NB4 (cell line): ENCODE measurements at places on chromosomes 2 and 18.
A peak's percentile ranks its signal among the peaks of the same experiment; 100 is the strongest.

DNA sequence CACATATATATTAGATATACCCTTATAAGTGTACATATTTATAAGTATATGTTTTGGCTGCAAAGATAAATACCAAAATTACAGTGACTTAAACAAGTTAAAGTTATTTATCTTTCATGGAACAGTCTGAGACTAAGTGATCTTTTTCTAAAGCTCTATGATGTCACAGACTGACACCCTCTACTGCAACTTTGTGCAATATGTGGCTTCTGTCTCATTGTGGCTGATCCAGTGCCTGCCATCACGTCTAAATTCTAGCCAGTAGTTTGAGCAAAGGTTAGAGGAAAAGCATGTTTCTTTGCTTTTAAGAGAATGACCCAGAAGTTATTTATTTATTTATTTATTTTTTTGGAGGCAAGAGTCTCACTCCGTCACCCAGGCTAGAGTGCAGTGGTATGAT is 13.8 kb upstream of the GATA6 start:
- no peak for DNase-seq

DNA sequence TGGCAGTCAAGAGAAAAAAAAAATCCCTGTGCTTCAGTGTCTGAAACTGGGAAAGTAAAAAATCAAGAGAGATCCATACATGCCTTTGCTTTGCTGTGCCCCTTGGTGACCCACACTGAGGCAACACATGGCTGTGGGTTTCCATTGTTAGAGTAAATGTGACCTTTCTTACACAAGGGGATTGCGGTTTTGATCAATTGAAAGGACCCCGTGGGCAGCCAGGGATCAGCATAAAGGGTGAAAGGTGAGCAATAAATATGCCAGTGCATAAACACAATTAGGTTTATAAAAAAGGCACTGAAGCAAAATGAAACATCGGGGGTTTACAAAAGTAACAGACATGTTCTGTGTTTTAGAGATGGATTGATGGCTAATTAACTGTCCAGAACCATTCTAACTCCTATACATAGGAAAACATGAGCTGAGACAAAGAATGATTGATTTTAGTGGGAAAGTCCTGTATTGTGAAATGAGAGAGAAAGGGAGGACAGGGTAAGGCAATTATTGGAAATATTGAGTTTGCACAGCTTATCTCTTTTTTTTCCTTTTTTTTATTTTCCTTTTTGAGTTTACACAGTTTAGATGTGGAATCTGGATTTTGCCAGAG is 40.7 kb upstream of the BBS5 start:
- DNase-seq = no peak

- DNase-seq = no peak
Observed at GRCh38 chr2:36952748-36953197, 13.6 kb downstream of the STRN start.

DNA sequence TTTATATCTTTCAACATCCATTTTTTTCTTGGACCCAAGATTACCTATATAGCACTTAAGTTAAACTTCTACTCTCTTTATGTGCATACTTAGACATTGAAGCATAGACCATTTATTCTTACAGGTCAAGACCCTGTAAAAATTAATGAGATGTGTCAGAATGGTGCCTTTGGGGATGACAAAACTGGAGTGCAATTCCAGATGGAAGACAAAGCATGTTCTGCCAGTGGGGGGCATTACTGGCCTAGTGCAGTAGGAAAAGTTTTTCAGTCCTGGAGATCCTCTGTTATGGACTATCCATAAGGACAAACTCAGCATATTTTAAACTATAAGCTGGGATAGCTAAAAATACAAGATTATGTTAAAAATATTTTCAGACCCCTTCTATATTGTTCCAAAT is 57.8 kb upstream of the MMADHC start:
- no peak for DNase-seq

GRCh38 chr2:107543793-107544192 is 282.9 kb upstream of the RGPD4 start:
- DNase-seq = no peak

GRCh38 chr18:2970772-2971659 is 41.9 kb downstream of the LPIN2 start:
- DNase-seq = peak; percentile 87

DNA sequence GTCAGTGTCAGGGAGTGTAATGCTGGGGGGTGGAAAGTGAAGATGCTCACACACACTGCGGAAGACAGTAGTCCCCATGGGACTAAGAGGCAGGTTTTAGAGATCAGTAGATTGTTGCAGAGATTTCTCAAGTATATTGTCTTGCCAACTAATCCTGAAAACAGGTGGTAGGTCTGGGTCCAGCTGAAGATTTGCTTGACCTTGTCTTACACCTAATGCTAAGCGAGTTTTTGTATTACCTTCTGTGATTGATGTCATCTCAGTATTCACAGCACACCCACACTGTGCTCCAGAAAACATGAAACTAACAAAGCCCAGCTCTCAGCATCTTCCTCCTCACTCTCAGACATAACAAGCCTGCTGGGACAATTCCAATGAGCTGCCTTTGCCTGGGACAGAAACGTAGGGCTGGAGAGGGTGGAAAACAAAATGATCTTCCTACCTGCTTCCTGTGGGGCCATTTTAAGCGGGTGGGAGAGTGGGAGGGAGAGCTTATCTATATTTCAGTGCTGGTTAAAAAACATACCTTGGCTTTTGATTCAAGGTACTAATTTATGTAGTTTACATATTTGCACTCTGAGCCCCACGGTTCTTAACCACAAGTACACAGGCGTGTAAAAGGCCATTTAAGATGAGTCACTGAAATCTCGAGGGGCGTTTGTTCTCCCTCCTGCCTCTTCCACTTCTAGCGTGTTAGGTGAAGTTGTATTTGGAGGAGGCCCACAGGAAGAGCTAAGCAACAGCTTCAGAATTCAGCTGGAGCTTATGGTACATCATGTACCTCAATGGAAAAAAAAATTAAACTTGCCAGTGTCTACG is 23.1 kb upstream of the RBMS1 start:
- DNase-seq = peak; percentile 67

DNA sequence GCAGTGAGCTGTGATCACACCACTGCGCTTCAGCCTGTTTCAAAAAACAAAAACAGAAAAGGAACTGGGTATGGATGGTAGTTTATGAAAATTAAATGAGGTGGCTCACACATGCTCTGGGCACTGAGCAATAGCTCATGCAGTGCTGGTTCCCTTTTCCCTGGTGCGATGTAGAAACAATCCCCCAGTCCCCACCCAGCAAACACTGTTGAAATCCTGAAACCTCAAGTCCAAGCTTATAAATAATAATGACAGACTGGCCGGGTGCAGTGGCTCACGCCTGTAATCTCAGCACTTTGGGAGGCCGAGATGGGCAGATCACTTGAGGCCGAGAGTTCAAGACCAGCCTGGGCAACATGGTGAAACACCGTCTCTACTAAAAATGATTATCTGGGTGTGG is 55.4 kb upstream of the SMAD2 start:
- DNase-seq = peak; percentile 91

DNA sequence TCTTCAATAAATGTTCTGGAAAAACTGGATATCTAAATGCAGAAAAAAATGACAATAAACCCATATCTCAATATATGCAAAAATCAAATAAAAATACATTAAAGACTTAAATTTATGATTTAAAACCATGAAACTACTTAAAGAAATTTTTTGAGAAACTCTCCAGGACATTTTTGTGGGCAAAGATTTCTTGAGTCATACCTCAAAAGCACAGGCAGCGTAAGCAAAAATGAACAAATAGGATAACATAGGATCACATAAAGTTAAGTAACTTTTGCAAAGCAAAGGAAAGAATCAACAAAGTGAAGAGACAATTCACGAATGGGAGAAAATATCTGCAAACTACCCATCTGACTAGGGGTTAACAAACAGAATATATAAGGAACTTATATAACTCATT is 1545.5 kb downstream of the SUCLG1 start:
- DNase-seq = no peak

DNA sequence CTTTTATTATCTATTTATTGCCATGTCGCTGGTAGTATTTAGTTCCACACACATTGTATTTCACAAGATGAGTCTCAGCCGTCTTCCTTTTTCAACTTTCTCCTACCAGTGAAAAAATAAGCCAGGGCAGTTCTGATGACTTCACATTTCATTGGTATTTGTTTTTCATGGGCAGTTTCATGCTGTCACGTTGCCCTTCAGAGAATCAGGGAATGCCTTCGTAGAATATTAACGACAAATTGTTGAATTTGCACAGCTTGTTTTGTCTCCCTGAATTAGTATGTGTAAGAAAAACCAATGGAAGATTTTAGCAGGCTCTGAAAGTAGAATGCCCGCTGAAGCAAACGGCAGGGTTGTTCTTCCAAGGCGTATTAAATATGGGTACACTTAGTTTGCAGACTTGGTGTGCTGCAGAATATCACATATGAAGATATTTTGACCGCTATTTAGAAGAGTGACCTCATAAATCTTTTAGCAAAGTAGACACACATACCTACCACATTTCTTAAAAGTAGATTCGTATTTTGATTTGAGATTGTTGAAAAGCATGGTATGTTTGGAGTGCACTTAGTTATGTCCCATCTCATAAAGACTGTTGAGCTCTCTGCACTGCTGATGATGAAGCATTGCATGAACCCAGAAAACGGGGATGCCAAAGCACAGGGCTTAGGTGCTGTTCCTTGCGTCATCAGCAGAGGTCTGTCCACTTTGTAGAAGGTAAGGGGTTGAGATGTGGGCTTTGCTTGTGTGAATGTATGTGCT is 2.9 kb downstream of the NEDD4L start:
- DNase-seq = no peak

GRCh38 chr2:143142598-143142997 is 13.4 kb downstream of the ARHGAP15 start:
- peak; percentile 62 for DNase-seq

GRCh38 chr2:219633276-219634065 is 6.0 kb downstream of the SLC4A3 start:
- no peak for DNase-seq

DNA sequence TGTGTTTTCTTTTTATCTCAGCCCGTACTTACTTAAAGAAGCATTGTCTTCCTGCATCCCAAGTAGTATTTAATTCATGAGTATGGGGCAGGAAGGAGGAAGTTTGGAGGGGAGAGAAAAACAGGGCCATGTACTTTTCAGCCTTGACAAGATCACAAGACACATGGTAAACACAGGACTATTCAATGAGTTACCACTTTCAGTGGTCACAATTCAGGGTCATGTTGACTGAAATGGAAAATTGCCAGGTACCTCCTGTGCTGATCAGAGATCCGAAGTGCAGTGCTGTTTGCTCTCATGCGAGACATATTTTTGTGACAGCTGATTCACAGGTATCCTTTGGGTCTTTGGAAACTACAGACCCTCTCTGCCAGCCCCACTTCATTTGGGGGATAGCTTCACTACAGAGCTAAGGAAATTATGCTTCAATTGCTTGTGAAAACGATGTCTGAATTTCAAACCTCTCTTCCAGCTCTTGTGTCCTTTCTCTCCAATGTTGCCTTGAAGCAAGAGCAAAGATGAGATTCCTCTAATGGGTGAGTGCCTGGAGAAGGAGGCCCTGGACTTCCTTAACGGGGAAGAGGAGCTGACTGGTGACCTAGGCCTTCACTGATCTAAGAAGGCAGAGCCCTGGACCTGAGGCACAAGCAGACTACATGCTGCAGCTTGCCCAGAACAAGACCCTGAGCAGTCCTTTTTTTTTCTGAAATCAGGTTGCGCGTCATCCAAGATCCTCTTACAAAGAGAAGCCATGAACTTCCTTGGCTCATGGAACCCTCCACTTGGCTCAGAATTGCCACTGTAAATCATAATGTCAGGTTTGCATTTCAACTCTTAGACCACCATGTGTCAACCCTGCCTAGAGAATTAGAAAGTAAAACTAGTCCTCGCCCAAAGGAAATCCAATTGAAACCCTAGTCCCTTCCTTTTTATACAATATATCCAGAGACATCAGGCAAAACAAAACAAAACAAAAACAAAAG is 44.1 kb downstream of the EVA1A start:
- DNase-seq = no peak

DNA sequence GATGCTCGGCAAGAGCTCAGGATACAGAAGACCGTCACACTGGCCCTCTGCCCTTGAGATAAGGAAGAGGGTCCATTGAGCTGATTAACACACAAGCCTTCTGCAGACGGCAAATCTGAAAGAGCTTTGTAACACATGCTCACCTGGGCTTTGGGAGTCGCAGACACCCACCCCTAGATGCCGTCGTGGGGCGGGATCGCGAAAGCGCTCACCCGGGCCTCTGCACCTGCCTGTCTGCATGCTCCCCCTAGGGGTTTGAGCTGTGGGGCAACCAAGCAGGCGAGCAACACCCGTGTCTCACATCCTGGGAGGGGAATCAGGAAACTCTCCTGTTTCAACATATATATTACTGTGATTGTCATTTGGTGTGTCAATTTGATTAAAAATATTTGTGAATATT is 99.8 kb upstream of the KCNH7 start:
- no peak for DNase-seq

- DNase-seq = no peak
Observed at GRCh38 chr18:26357960-26358359, 131.7 kb downstream of the TAF4B start.

- peak; percentile 64 for DNase-seq
Observed at GRCh38 chr18:76530846-76531245, 35.8 kb upstream of the ZNF516 start.

GRCh38 chr2:188956961-188957360 is 17.2 kb upstream of the COL3A1 start:
- no peak for DNase-seq

GRCh38 chr2:161161074-161161706 is 962 bp downstream of the TANK start:
- no peak for DNase-seq

- no peak for DNase-seq
Observed at GRCh38 chr2:173654161-173654895, 299.7 kb downstream of the CDCA7 start.

- no peak for DNase-seq
Observed at GRCh38 chr2:237485304-237485703, 1.7 kb upstream of the MLPH start.

GRCh38 chr18:55381277-55381676 is 206.7 kb downstream of the TCF4 start:
- DNase-seq = no peak

- no peak for DNase-seq
Observed at GRCh38 chr2:50863856-50864255, 168.1 kb downstream of the NRXN1 start.

DNA sequence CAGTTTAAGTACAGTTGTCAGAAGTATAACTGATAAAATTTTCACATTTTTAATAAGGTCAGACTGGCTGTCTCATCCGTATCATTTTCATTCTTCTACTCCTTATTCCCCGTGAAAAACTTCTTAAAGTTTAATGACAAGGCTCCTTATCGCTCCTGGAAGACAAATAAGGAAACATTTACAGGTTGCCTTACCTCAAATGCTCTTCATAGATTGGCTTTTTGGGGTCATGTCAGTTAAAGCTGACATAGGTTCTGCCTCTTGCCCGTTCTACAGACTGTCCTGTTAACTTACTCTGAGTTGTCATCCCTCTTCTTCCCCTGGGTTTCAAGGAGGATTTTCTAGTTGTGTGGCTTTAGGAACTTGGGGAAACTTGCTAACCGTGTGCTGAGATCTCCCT is 75.3 kb downstream of the TANC1 start:
- no peak for DNase-seq

DNA sequence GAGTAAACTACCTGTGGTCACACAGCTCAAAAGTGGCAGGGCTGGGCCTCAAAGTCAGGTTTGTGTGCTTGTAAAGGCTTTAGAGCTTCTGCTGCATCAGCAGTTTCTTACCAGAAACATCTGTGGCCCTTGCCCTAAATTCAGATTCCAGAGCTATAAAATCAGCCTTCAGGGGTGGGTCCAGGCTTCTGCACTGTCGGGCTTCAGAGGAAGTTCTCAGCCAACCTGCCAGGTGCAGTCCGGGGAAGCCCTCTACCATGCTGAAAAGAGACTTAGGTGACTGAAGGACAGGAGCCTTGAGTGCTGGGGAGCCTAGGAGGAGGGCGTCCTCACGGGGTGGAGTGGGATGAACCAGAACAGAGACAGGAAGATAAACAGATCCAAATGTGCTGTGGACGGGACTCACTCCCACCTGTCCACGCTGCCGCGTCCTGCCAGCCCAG is 69.9 kb upstream of the HS6ST1 start:
- no peak for DNase-seq
